Stimulated activated CD8-positive, alpha-beta memory T cell treated with anti-CD3 and anti-CD28 coated beads, Interleukin-4, amount 100 ng/mL, for 1 hour (primary cell): ENCODE measurements at places on chromosomes 11 and 22.

GRCh38 chr11:82701847-82702520 lies 31.7 kb downstream of the FAM181B start:
- no peak for DNase-seq

- DNase-seq = no peak
Observed at GRCh38 chr11:15229069-15229468, 114.3 kb downstream of the INSC start.

- DNase-seq = no peak
Observed at GRCh38 chr11:73866095-73866579, 10.5 kb downstream of the COA4 start.

DNA sequence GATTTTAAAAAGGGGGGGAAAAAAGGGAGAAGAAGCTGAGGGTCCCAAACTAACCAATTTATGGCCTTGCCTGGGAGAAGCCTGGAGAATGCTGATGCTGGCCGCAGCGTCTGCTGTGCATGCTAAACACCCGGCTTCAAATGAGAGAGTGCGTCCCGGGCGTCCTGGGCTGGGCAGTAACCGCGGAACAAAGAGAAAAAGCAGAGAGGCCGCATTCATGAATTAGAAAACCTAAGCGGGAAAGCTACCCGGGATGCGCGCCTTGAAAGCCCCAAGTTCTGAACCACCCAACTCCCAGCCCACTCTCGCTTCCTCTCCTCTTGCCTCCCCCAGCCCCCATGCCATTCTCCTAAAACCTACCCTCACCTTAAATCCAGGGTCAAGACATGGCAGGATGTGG lies 6.5 kb downstream of the MN1 start:
- DNase-seq = no peak

DNA sequence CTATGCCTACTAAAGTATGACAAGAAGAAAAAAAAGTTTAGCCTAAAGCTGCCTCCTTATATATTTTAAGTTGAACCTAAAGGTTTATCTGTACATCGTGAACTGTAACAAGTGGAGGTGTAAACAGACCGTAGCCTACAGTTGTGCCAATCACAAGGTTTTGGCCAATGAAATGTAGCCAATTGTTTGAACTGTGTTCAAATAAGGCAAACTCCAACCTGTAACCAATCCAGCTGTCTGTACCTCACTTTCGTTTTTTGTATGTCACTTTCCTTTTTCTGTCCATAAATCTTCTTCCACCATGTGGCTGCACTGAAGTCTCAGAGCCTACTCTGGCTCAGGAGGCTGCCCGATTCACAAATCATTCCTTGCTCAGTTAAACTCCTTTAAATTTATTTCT lies 6.8 kb upstream of the EI24 start:
- no peak for DNase-seq
